ENCODE measurements at places on chromosomes 16 and 17. TPM values are rescaled to one million over a fixed set of nuclear protein-coding genes. Genes with fewer than 3 reads are reported as not detected.

Gene MT4
- total RNA-seq: not detected

DNA sequence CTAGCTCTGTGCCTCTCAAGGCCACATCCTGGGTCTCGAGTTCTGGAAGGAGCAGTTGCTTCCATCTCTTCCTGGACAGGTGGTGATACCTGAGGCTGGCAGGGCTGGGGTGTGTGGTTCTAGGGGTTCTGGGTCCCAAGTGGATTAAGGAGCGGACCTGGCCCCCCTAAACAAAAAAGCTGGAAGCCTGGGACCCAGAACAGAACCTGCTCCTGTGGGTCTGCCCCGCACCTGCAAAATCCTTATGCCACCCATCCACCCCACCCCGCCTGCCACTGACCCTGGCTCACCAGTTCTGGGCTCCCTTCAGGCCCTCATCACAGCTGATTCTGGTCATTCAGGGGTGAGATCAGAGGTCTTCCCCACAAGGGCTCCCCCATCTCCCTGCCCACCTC, 44.8 kb downstream of the ADCY7 start:
- H3K4me1 ChIP-seq: no peaks in the 10 kb centered on the region
- H3K27me3 ChIP-seq: no peaks in the 10 kb centered on the region
- peaks cover 35% of the 10 kb centered on the region for H3K36me3 ChIP-seq
- H3K27ac ChIP-seq: no peak overlapping the region

DNA sequence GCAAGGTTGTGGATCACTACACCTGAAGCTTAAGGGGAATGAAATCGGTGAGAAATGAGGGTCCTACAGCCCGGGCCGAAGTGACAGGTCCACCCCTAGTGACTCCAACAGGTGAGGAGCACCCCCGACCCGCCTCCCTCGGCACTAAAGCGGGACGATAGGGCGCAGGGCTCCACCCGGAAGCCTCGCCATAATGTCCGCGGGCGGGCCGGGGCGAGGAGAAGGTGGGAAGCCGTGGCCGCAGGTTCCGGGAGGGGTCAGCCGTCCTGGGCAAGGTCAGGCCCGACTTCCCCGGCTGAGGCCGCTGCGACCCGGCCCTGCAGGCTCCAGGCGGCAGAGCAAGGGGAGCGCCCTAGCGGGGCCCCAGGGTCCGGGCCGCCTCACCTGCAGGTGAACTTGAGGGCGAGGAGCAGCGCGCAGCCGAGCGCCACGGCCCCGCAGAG, 543 bp downstream of the TXNDC11 start:
- peak overlapping the region; percentile 85 for H3K27ac ChIP-seq
- H3K4me1 ChIP-seq: peaks cover 18% of the 10 kb centered on the region
- H3K4me3 ChIP-seq: peak overlapping the region; percentile 90
- DNase-seq: no peak
- H3K36me3 ChIP-seq: peaks cover 2% of the 10 kb centered on the region

GRCh38 chr16:14434860-14435259, 195.2 kb downstream of the PARN start:
- peaks cover 4% of the 10 kb centered on the region for H3K36me3 ChIP-seq
- H3K4me1 ChIP-seq: peaks cover 22% of the 10 kb centered on the region
- H3K27me3 ChIP-seq: no peaks in the 10 kb centered on the region
- no peak for DNase-seq
- H3K27ac ChIP-seq: no peak overlapping the region

DNA sequence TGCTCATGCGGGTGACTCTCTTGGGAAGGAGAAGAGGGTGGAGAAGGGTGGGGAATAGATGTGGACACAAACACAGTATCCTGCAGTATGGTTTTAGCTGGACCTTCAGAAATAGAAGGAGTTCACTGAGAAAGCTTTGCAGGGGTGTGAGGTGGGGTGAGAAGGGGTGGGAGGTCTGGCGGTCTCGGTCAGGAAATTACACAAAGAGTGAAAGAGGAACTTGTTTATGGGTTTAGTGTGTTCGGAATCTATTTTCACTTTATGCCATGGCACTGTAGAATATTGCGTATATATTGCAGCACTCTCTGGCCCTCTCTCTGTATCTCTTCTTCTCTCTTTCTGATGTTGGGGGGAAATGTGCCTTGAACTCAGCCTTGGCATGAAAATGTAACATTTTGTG, 148.2 kb upstream of the GOT2 start:
- no peaks in the 10 kb centered on the region for H3K27me3 ChIP-seq
- H3K4me1 ChIP-seq: no peaks in the 10 kb centered on the region
- H3K4me3 ChIP-seq: no peak overlapping the region
- DNase-seq: peak; percentile 25
- no peak overlapping the region for H3K27ac ChIP-seq

DNA sequence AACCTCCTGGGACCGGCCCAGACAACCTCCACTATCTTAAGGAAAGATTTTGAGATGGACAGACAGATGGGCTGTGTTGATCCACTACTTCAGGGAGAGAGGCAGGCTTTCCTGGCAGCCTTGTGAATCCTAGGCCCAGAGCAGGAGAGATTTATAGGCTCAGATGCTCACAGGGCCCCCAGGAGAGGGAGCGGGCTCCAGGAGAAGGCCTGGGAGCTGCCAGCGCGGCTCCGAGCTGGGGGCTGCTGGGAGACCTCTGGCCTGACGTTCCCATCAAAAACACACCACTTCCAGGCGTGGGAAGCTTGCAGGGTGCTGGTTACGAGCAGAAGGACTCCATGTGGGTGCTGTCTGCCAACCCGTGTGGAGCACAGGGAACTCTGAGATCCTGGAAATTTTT, 53.2 kb downstream of the MYH11 start:
- no peaks in the 10 kb centered on the region for H3K36me3 ChIP-seq
- peaks cover 6% of the 10 kb centered on the region for H3K4me1 ChIP-seq
- no peak overlapping the region for H3K4me3 ChIP-seq
- peak; percentile 55 for DNase-seq

- H3K4me1 ChIP-seq: peaks cover 55% of the 10 kb centered on the region
- H3K36me3 ChIP-seq: peaks cover 24% of the 10 kb centered on the region
- H3K27ac ChIP-seq: peak overlapping the region; percentile 99
- no peaks in the 10 kb centered on the region for H3K27me3 ChIP-seq
- H3K4me3 ChIP-seq: peak overlapping the region; percentile 90
These were observed 1.2 kb upstream of the PFN1 start for GRCh38 chr17:4949321-4950074.

DNA sequence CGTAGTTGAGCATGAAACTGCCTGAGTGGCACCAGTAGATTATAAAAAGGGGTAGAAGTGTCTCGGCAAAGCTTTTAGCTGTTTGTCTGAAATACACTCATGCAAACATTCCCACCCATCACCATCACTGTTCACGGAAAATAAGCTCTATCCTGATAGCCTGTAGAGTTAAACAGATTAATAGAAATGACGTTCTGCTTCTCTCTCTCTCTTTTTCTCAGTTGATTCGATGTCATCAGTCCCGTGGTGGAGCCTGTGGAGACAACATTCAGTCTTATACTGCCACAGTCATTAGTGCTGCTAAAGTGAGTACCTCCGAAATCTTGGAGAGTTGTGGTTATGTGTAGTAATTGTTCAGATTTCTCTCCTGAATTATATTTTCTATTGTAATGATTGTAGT, 224.7 kb downstream of the BCAS3 start:
- no peaks in the 10 kb centered on the region for H3K36me3 ChIP-seq
- no peaks in the 10 kb centered on the region for H3K27me3 ChIP-seq
- H3K27ac ChIP-seq: no peak overlapping the region
- no peak overlapping the region for H3K4me3 ChIP-seq

- peaks cover 14% of the 10 kb centered on the region for H3K4me1 ChIP-seq
- H3K27me3 ChIP-seq: no peaks in the 10 kb centered on the region
- H3K27ac ChIP-seq: peak overlapping the region; percentile 59
- DNase-seq: peak; percentile 95
- H3K36me3 ChIP-seq: no peaks in the 10 kb centered on the region
These were observed 72.7 kb downstream of the ABCC1 start for GRCh38 chr16:16021988-16022682.

DNA sequence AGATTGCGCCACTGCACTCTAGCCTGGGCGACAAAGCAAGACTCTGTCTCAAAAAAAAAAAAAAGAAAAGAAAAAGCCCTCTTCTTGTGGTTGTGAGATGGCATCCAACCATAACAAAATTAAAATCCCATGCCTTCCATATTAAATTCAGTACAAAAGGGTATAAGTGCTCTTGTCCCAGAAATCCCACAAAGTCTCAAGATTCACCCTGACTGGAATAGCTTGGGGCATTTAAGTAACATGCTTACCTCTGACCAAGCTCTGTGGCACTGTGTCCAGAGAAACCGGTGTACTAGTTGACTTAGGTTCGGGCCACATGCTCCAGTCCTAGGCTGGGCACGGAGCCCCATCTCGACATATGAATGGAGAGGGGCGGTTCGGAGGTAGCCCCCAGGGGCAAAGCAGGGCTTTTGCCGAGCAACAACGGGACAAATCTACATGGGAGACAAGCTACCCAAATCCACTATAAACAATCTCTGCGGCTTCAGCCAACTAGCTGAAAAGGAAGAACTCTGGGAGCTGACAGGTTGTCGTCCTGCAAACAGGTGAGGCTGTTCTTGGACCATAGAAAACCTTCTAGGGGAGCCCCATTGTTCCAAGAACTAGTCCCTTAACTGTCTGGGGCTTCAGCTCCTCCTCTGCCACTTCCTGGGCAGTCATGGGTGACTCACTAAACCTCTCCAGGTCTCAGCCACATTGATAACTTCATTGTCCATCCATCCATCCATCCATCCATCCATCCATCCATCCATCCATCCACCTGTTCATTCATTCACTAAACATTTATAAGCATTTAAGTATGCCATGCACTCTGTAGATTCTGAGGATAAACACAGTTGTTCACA, 10.3 kb upstream of the IL4R start:
- H3K4me1 ChIP-seq: peaks cover 4% of the 10 kb centered on the region
- no peak overlapping the region for H3K4me3 ChIP-seq
- DNase-seq: no peak
- H3K36me3 ChIP-seq: no peaks in the 10 kb centered on the region
- H3K27me3 ChIP-seq: no peaks in the 10 kb centered on the region
- no peak overlapping the region for H3K27ac ChIP-seq

GRCh38 chr16:89981414-89981813, 32.9 kb downstream of the DEF8 start:
- no peak for DNase-seq
- no peak overlapping the region for H3K4me3 ChIP-seq
- H3K27ac ChIP-seq: no peak overlapping the region
- H3K36me3 ChIP-seq: peaks cover 72% of the 10 kb centered on the region

GRCh38 chr17:40343219-40344119, 21.1 kb downstream of the GJD3 start:
- DNase-seq: peak; percentile 70
- peaks cover 33% of the 10 kb centered on the region for H3K36me3 ChIP-seq
- H3K27ac ChIP-seq: peak overlapping the region; percentile 97
- H3K27me3 ChIP-seq: no peaks in the 10 kb centered on the region

DNA sequence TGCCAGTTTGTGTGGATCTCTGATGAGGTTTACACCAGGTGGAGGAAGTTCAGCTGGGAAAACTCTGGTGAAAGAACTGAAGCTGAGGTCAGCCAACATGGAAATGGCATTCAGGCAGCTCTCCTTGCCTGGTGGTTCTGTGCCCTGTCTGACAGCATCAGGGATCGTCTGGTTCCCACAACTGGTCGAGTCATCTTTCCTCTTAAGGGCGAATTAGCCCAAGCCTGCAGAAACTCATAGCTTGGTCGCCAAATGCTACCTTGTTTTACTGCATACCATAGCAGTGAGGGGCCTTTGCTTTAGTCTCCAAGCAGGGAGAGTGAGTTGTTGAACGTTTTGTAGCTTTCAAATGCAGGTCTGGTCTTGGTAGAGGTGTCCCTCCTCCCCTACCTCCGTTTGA, 7.2 kb downstream of the PLCG2 start:
- H3K27ac ChIP-seq: no peak overlapping the region
- no peak overlapping the region for H3K4me3 ChIP-seq
- no peak for DNase-seq
- peaks cover 16% of the 10 kb centered on the region for H3K27me3 ChIP-seq

DNA sequence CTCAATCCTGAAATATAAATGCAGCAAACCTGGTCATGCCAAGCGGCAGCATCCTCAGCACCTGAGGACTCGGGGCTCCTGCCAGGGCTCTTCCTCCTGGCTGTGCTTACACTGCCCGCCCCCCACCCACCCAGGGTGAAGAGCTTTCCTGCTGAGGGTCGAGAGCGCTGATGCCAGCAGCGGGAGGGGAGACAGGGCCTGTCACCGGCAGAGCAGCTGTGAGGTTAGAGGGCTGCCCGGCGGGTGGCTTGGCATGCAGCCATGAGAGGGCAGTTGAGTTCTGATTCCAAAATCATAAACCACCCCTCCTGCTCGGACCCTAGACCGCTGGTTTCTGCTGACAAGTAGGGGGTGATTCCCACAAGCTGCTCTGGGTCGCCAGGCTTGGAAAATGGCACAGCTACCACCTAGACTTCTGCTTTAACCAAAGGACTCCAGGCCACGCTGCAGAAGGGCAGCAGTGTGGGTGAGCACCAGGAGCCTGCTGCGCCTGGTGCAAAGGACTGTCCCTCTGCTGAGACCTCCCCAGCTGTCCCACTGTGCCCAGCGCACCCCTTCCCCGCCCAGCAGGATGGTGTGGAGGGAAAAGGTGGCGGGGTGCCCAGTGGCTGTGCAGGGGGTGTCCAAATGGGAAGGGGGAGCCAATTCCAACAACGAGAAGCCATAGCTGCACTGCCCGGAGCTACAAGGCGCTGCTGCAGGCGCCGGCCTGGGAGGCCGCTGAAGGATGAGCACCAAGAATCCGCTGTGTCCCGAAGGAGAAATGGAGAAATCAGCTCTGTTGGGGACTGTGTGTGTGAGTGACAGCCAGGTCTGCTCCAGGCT, 26.6 kb downstream of the MXRA7 start:
- no peak overlapping the region for H3K4me3 ChIP-seq
- H3K4me1 ChIP-seq: peaks cover 84% of the 10 kb centered on the region
- peaks cover 46% of the 10 kb centered on the region for H3K36me3 ChIP-seq

DNA sequence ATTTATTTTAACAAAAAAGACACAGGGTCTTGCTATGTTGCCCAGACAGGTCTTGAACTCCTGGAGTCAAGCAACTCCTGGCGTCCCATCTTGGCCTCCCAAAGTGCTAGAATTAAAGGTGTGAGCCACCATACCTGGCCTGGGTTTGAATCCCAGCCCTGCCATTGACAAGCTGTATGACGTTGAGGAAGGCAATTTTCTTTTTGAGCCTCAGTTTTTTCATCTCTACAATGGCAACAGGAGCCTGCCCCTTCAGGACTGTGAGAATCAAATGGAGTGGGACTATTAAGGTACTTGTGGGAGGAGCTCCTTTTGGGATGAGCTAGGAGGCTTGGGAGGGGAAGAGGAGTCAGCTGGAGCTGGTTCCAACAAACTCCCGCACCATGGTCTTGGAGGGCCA, 6.2 kb downstream of the RARA start:
- no peaks in the 10 kb centered on the region for H3K36me3 ChIP-seq
- no peak overlapping the region for H3K4me3 ChIP-seq
- H3K27ac ChIP-seq: peak overlapping the region; percentile 98
- H3K27me3 ChIP-seq: no peaks in the 10 kb centered on the region
- H3K4me1 ChIP-seq: peaks cover 90% of the 10 kb centered on the region

DNA sequence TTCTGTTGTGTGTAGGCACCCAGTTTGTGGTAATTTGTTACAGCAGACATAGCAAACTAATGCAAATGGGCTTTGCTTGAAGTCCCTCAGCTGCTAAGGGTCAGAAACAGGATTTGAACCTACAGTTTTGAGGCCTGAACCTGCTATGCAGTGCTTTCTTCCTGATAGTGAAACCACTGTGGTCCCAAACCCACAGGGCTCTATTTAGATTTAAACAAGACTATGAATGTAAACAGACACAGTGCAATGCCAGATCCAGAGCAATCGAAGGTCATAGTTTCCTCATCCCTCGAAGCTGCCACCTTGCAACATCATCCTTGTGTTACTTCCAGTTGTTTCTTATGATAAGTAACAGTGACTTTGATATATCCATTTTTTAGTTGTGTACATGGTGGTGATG, 630.2 kb downstream of the WWOX start:
- H3K27ac ChIP-seq: no peak overlapping the region
- no peaks in the 10 kb centered on the region for H3K36me3 ChIP-seq
- no peaks in the 10 kb centered on the region for H3K4me1 ChIP-seq
- H3K27me3 ChIP-seq: no peaks in the 10 kb centered on the region
- DNase-seq: no peak

Data from muscle of leg (tissue), 16 donors.